Sciatic nerve (tissue), 2 donors: ENCODE measurements at places on chromosomes 4 and X.

DNA sequence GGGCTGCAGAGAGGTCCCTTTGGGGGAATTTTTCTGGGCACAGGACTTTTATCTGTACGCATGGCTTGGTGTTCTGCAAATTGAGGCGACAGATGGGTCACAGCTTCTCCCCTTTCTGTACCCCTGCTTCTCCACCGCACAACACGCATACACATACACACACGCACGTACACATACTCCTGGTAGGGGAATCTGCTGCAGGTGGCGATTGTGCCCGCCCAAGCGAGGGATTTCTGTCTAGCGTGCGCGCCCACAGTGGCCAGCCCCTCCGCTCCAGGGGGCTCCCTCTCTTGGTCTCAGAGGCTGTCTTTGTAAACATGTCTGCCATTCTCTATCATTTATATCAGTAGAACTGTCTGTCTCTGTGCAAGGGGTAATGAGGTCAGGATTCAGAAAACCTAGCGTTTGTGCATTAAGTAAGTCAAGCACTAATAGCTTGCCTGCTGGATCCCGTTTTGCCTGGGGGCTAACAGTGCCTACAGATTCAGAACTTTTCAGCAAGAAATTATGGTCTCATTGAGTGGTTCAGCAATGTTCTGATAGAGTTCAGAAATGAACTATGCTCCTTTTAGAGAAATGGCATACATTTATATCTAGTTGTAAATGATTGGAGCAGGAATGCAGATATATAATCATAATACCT is 2.2 kb downstream of the GRID2 start:
- no peak for DNase-seq

GRCh38 chr4:16229604-16230003 is 3.3 kb upstream of the TAPT1 start:
- no peak for DNase-seq

DNA sequence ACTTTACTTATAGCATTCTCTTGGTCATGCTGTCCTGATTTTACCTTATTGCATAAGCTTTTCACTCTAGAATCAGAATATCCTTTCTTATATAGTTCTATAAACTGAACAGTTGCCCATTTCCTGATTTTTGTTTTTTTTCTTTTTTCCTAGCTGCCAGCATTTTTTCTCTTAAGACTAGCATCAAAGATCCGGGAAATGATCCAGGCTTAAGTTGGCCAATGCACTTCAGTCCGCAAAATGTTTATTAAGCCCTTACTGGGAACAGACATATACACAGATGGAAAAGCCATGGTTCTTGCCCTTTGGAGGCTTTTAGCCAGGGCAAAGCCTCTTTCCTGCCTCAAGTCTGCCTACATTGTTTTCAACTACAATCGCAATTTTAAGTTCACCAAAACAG is 10.1 kb upstream of the BMP2K start:
- no peak for DNase-seq

- no peak for DNase-seq
These were observed 31.6 kb upstream of the SOD3 start for GRCh38 chr4:24763631-24764297.
